ENCODE measurements at places on chromosomes 2 and 18.

GRCh38 chr2:172599947-172600346 lies 44.1 kb downstream of the PDK1 start:
- DNase-seq, result no peak

DNA sequence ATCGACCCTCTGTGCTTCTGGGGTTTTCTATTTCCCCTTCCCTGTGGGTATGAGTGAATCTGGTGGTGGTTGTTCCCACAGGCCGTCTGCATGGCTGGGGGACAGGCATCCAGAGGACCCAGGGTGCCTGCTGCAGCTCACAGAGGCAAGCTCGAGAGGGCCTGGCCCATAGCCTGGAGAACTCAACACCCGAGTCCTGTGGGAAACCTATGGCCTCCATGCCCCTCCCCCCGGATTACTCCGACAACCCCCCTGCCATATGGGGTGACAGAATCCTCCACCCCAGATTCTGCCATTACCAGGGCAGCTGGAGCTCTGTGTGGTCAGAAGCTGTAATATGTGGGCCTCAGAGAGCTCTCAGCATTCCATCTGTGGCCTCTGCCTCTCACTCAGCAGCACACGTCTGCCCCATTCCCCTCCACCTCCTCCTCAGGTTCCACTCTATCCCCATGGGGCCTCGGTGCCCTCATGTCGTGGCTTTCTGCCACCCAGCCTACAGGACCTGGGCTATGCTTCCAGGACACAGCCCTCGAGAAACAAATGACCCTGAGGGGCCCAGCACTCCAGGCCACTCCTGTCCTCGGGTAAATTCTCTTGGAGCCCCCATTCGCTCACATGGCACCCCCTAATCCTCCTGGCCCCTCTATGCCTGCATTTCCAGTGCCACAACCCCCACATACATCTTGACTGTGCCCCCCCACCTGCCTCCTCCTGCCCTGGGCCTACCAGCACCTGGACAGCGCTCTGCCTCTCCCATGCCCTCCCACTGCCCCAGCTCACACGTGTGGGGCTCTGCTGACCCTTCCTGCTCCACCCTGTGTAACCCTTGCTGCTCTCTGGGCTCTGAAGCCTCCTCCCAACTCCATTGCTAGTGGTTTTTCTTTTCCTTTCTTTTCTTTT lies 3.6 kb downstream of the MZT2A start:
- no peak for DNase-seq

DNA sequence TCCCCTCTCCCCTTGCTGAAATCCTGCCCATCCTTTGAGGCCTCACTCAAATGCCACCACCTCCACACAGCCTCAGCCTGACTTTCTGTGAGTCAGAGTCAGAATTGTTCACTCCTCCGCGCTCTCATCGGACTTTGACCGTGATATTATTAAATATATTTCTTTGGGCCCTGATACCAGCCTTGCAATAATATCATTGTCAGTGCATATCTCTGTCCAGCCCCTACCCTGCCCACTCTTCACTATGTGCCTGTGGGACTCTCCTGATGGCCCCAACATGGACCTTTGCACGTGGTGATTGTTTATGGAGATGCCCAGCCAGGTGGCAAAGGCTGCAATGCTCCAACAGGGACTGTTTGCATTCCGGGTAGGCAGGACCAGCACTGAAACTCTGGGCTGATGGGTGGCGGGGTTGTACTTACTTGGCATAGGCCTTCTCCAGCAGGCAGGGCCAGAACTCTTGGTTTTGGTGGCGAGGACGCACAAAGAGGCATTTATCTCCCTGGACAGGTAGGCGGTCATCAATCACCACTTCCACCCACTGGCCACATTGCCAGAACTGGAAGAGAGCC lies 37.3 kb downstream of the CAPN13 start:
- no peak for DNase-seq

DNA sequence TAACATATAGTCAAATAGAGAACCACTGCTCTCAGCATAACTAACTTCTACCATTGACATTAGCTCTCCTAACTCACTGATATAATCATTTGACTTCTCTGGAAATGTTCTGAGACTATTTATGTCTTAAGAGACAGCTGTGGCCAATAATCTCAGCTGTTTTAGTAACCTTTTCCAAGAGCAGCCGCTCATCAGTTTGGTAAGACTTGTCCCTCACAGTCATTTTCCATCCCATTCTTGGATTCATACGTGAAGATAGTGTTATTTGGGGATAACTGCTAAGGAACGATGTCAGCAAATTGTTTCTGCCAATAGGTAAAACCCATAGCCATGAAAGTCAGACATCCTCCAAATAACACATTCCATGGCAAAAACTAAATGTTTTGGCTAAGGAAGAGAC lies 127.8 kb downstream of the LNPK start:
- DNase-seq, result no peak

GRCh38 chr2:236214376-236214995 lies 46.3 kb upstream of the GBX2 start:
- no peak for DNase-seq

DNA sequence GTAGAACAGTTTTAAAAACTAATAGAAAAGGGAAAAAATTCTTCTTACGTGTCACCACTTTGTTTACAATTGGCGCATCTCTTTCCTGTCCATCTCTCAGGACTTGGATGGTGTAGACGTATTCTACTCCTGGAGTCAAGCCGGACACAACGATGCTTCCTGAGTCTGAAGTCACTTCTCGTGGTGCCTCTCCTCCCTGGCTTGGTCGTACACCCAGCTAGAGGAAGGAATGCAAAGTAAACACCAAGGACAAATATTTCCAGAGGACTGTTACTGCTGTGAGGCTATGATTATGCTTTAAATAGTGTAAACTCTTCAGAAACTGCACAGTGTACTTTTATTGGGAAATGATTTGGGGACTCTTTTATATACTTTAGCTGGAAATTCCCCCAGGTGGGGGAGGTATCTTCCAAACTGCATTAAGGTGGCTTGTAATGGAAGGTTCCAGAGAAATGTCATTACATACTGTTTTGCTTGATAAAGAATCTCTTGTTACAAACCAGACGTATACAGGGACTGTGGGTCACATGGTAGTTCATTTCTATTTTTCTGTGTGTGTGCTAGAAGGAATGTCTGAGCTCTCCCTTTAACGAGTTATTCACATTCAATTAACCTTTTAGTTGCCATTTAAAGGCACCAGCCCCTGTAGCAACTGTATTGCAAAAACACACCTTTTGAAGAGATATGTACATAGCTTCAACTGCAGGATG lies 38.1 kb downstream of the FN1 start:
- DNase-seq, result no peak

GRCh38 chr2:1619556-1619955 lies 124.8 kb downstream of the PXDN start:
- DNase-seq, result no peak

- no peak for DNase-seq
Observed at GRCh38 chr2:56009758-56010458, 86.3 kb upstream of the EFEMP1 start.

DNA sequence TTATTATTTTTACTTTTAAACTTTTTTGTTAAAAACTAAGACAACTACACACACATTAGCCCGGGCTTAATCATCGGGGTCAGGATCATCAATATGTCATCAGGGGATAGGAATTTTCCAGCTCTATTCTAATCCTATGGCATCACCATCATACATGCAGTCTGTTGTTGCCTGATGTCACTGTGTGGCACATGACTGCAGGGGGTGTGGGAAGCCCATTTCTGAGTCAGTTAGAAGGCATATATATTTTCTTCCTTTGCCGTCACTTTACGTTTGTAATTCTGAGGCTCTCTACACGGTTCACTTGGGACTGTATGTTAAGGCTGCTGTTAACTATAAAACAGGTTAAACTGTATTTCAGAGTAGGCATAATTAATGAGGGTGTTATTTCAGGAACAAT lies 144.4 kb upstream of the ITGA6 start:
- no peak for DNase-seq

DNA sequence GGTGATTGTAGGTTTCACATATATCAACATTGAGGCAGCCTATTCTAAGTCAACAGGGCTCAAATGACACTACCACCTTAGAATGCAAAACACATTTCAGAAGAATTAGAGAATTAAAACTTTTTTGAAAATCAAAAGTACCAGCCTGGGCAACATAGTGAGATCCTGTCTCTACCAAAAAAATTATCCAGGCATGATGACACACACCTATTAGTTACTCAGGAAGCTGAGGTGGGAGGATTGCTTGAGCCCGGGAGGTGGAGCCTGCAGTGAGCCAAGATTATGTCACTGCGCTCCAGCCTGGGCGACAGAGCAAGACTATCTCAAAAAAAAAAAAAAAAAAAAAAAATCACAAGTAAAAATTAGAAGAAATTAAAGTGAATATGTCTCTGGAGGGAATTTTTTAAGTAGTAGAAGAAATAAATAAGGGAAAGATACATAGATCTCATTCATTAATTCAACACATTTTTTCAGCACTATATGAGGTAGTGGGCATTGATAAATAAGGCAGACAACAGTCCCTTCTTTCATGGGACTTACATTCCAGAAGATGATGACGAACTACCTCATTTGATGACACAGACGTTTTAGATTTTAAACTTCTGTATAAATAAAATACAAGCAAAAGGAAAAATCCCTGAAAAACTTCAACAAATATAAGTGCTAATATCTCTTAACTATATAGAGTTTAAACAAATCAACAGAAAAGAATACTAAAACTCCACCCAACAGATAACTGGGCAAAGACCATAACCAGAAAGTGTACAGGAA lies 42.3 kb downstream of the STPG4 start:
- no peak for DNase-seq

GRCh38 chr2:10940596-10940995 lies 28.9 kb downstream of the KCNF1 start:
- no peak for DNase-seq

DNA sequence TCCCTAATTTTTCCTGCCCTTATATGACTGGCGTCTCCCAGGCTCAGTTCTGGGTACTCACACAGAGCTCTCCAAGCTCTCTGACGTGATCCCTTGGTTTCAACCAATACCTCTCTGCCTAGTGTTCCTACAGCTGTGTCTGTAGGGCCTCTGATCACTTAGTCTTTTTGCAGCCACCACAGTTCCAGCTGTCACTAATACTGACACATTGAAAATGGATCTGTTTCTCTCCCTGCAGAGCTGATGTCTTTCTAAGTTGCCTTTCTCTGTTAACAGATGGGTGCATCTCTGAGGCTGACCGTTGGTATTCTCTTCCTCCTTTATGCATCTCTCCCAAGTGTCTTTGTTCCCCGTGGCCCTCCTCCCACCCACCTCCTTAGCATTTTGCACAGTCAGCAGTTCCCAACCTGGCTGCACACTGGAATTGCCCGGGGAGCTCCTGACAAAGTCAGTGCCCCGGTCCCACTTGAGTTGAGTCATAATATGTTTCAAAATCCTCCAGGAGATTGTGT lies 62.5 kb downstream of the CERS6 start:
- DNase-seq, result no peak

GRCh38 chr18:48675912-48676311 lies 137.1 kb downstream of the CTIF start:
- no peak for DNase-seq

DNA sequence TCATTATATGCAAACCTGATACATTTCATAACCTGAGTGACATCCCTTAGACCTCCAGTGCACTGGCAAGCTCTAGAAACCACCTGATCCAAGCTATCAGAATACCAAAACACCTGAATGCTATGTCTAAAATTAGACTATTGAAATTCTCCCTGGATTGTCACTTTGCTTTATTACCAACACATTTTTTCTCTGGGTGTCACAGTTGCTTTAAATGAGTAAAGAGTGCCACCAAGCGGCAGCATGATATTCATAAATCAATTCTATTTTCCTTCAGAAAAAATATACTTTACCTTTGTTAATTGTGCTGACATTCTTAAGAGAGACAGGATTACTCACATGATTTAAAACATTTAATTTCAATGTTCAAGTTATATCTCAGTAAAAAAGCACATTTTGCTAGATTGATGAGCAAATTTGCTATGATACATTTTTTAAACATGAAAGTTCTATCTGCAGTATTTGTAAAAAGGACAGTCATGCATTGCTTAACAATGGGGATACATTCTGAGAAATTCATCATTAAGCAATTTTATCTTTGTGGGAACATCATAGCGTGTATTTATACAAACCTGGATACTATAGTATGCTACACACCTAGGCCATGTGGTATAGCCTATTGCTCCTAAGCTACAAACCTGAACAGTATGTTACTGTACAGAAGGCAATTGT lies 338.4 kb upstream of the SLC39A10 start:
- peak; percentile 11 for DNase-seq

- no peak for DNase-seq
Observed at GRCh38 chr18:40357536-40357935, 1597.5 kb upstream of the PIK3C3 start.

- no peak for DNase-seq
Observed at GRCh38 chr18:52582516-52582915, 242.5 kb downstream of the DCC start.

GRCh38 chr2:16109368-16109820 lies 169.0 kb downstream of the MYCN start:
- no peak for DNase-seq

- DNase-seq, result no peak
Observed at GRCh38 chr2:159457589-159457988, 158.8 kb downstream of the BAZ2B start.

DNA sequence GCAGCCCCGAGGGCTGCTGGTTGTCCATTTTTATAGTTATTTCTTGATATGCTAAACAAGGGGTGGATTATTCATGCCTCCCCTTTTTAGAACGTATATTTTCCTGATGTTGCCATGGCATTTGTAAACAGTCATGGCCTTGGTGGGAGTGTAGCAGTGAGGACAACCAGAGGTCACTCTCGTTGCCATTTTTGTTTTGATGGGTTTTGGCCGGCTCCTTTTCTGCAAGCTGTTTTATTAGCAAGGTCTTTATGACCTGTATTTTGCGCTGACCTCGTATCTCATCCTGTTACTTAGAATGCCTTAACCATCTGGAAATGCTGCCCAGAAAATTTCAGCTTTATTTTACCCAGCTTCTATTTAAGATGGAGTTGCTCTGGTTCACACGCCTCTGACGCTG lies 825.8 kb upstream of the CDH2 start:
- no peak for DNase-seq

GRCh38 chr2:50571278-50571677 lies 460.7 kb downstream of the NRXN1 start:
- DNase-seq, result no peak

DNA sequence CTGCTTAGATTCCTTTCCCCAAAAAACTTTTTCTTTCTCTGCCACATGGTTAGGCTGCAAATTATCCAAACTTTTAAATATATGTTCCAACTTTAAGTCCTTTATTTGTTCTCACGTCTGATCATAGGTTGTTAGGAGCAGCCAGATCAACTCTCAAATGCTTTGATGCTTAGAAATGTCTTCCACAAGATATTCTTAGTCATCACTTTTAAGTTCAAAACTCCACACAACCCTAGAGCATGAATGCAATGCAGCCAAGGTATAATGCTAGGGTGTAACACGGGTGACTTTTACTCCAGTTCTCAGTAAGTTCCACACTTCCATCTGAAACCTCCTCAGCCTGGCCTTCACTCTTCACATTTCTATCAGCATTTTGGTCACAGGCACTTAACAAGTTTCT lies 987.5 kb downstream of the DCDC2C start:
- DNase-seq, result no peak

DNA sequence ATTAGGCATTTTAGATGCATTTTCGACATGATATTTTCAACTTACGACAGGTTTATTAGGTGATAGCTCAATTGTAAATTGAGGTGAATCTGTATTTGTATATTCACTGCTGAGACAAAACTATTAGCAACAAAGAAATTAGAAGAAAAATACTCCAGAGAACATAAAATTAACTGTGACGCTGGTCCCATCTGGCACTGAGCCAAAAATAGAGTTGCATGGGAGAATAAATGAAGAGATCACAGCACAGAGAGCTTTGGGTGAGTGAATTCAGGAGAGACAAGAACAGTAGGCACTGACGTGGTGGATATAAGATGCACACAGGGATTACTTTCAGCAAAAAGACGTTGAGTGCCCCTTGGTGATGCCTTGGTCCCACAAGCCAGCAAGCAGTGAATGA lies 306.2 kb upstream of the RAB6C start:
- no peak for DNase-seq

Data from stimulated activated CD8-positive, alpha-beta memory T cell treated with anti-CD3 and anti-CD28 coated beads, Interleukin-12 subunit alpha, Interleukin-12 subunit beta, amount 100 ng/mL, for 1 hour (primary cell).